Stimulated activated CD8-positive, alpha-beta memory T cell treated with anti-CD3 and anti-CD28 coated beads, Interleukin-4, amount 100 ng/mL, for 48 hours (primary cell): ENCODE measurements at places on chromosomes 1 and 21.

- DNase-seq = no peak
Measured at GRCh38 chr1:68213843-68214242, 18.5 kb downstream of the WLS start.

GRCh38 chr1:11977625-11978024, 2.6 kb upstream of the MFN2 start:
- no peak for DNase-seq

DNA sequence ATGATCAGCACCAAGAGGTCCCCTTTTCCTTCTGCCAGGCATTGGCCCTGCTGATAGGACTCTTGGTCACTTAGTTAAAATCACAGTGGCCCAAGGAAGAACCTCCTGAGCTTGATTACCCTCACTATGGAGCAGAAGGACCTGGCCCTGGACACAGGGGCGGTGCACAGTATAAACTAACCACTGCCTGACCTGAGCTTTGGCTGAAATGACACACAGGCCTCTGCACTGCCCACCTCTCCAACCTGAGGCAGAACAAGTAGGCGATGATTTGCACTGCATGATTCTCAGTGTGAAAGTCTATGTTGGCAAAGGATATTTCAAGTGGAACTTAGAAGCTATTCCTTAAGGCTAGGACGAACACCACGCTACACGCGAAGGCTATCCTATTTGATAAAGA, 48.5 kb downstream of the CAPN2 start:
- DNase-seq = no peak

DNA sequence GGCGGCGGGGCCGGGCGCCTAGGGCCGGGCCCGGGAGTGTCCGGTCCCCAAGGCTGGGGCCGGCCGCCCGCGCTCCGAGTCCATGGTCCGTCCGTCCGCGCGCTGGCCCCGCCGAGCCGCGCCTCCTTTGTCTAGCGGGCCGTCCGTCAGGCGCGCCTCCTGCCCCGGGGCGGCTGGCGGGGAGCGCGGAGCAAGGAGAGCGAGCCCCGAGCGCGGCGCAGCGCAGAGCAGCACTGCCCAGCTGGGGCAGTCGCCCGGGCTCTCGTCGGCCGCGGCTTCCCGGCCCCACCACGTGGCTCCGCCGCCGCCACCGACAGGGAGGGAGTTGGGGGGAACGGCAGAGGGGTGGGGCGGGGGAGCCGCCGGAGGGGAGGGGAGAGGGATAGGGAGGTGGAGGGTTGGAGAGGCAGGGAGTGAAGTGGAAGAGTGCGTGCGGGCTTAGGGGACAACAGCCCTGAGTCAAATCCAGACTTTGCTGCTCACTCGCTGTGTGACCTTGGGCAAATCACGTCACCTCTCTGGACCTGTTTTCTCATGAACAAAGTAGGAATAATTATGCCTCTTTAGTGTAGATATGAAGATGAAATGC, at the start of gene NKAIN1:
Gene NKAIN1, minus strand, starts transcription at position 235 of the 589 bp plus-strand sequence. CDS start 340 bp downstream, outside the sequence.
- no peak for DNase-seq

GRCh38 chr1:118201524-118201923, 16.5 kb upstream of the SPAG17 start:
- no peak for DNase-seq

DNA sequence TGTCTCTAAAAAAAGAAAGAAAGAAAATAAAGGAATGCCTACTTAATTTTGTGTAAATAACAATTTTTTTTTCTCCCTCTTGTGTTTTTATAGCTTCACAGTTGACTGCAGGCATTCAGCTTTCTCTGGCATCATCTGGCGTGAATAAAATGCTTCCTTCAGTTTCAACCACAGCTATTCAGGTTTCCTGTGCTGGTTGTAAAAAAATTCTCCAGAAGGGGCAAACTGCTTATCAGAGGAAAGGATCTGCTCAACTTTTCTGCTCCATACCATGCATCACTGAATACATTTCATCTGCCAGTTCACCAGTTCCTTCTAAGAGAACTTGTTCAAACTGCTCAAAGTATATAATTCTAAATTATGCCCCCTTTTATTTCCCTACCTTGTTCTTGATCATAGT, 18.0 kb downstream of the ZMYM1 start:
- no peak for DNase-seq

DNA sequence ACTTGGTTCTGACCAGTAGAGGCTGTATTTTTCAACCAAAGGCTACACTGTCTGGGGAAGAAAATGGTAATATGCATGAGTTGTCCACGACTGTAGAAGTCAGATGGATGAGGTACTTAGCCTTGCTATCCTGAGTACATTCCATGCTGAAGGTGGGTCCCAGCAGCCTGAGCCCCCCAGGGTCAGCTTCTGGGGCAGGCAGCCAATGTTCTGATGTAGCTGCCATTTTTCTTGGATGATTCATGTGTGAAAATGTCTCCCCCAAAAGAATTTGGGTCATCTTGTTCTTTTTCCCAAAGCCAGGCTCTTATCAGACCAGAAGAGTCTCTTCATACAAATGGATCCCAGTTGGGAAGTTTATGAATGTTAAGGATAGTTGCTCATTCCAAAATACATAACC, 172.2 kb upstream of the UBE2U start:
- no peak for DNase-seq

DNA sequence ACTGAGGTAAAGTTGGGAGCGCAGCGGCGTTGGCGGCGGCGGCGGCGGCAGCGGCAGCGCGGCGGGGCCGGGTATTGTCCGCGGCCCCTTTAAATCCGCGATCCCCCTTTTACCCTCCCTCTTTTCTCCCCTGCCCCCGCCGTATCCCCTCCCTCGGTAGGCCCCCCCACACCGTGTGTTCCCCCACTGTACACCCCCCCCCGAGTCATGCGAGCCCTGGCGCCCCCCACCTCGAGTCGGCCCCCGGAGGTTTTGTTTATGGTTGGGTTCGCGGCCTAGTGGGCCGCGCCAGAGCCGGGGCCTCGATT, 169 bp downstream of the UBAP2L start:
- DNase-seq = no peak

DNA sequence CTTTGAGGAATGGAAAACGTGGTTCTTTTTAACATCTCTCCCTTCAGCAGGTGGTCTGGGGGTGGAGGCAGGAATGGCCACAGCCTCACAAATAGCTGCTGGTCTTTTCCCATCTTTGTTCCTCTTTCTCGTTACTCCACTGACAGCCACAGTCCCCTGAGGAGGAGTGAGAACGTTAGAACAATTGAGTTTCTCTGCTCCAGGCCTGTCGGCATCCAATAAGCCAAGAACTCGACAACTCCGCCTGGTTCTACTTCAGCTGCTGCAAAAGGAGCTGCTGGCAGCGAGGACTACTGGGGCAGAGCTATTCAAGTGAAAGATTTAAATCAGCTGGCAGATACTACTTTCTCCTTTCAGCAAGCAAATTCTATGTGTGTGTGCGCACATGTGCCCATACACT, 169.5 kb upstream of the GALNT2 start:
- no peak for DNase-seq

- no peak for DNase-seq
Measured at GRCh38 chr1:153680120-153680403, 1.6 kb downstream of the NPR1 start.

GRCh38 chr1:203873094-203873493, 11.7 kb downstream of the SNRPE start:
- DNase-seq = no peak

DNA sequence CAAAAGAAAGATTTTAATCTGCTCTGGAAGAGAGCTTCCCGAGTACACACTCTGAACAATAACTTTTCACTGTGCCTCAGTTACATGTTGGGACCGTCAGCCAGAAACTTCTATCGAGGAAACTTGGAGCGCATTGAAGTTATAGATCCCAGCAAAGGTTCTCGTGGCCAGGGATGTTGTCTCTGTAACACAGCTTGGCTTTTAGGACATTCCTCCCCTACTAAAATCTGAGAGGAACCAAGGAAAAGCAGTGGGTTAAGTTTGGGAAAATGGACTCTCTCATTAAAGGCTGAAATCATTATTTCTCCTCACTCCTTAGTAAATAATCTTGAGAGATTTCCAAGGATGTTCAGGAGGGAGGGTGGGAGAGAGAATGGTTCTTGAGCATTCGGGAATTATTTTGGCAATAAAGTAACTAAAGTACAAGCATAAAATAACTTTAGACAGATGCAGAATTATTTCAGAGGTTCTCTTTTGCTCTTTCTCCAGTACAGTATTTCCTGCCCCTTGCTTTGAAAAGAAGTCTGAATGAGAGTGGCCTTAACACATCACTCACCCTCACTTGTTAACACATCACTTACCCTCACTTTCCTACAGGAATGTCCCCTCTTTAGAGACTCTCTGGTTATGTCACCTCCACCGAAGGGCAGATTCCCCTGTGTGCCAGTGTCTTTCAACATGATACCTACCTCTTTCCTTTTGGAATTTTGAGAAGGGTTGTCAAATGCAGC, 1.8 kb upstream of the NFIA start:
- DNase-seq = no peak

GRCh38 chr1:234992065-234992464, 136.6 kb downstream of the TOMM20 start:
- no peak for DNase-seq

DNA sequence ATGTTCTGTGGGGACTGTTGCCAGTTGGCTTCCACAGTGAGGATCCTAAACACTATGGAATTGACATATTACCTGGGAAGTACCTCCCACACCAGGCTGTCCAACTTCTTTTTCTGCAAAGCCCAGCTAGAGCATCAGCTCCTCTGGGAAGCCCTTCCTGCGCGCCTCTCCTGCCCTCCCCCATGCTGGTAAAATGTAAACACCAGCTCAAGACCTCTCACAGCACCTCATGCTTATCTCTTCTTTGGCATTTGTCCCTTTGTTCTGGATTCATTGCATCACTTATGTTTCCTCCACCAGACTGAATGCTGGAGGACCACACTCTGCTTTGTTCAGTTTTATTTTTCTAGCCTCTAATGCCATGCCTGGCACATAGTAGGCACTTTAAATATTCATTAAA, 172.1 kb downstream of the HHAT start:
- no peak for DNase-seq

- no peak for DNase-seq
Measured at GRCh38 chr1:98391175-98391574, 270.3 kb upstream of the SNX7 start.

DNA sequence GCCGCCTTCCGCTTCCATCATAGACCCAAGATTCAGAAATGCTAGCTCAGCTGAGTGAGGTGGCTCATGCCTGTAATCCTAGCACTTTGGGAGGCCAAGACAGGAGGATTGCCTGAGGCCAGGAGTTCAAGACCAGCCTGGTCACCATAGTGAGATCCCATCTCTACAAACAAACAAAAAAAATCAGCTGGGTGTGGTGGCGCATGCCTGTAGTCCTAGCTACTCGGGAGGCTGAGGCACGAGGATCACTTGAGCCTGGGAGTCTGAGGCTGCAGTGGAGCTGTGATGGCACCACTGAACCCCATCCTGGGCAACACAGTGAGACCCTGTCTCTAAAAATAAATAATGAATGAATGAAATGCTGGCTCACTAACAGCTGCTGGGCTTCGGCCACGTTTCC, 39.7 kb downstream of the TOMM20 start:
- DNase-seq = no peak

DNA sequence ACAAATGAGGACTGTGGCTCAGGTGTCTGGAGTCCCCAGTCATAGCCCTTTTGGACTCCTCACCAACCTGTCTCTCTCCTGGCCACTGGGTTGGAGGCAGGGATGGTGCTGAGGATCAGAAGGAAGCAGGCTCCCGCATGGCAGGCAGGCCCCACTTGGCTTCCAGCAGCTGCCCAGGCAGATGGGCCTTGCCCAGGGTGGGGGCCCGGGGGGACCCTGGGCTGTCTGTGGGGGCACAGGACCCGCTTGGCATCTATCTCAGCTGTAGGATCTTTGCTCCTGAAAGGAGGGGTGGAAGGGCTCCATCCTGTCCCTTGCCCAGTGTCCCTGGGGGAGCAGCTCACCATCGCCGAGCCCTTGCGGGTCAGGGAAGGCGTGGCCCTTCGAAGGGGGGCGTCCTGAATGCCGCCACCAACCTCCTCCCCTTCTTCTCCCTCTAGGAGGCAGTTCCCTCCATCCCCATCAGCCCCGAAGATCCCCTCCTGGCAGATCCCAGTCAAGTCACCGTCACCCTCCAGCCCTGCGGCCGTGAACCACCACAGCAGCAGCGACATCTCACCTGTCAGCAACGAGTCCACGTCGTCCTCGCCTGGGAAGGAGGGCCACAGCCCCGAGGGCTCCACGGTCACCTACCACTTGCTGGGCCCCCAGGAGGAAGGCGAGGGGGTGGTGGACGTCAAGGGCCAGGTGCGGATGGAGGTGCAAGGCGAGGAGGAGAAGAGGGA, 154.5 kb downstream of the PEX14 start:
- no peak for DNase-seq

DNA sequence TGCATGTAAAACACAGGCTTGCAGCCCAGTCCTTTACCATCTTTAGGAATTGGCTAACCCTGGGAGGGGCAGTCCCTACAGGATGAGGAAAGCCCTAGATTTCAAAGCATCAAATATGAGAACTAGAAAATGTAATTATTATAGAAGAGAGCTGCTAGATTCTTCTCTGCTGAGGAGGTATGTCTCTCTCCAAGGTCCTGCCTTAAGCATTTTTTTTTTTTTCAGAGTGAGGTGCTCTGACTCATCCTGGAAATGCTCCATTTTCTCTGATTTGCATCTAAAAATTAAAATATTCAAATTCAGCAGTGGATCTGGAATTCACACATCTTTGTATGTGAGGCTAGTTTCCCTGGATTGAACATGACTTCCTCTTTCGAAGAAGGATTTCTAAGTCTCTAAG, 149.8 kb downstream of the ZNF648 start:
- DNase-seq = no peak

- no peak for DNase-seq
Measured at GRCh38 chr1:229454056-229454455, 20.2 kb upstream of the ACTA1 start.

DNA sequence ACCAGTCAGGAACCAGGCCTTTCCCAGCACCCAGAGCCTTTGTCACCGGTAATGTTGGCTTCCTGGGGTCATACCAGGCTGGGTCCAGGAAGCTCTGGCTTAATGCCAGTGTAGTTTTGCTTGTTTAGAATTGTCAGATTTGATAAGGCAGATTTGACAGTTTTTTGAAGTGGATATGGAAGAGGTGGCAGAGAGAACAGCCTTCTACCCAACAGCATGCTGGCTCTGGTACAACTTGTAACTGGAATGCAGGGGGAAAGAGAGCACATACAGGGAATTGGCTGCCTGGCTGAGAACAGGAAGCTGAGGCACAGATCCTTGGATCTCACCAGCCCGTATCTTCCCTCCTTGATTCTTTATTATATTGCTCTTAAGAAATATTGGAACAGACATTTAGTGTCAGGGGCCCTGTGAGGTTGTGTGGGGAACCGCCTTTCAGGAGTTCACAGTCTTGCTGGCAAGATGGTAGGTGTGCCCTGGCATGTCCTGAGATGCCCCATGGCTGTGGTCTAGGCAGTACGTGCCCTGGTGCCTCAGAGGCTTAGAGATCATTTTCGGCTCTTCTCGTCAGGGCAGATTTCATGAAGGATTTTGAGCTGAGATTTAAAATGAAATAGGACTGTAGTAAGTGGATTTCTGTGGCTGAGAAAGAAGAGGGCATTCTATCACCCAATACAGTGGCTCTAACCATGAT, 227.0 kb downstream of the PBX1 start:
- no peak for DNase-seq

- DNase-seq = no peak
Measured at GRCh38 chr1:94617134-94617805, 75.7 kb upstream of the F3 start.

- DNase-seq = no peak
Measured at GRCh38 chr1:177960939-177961622, 8.8 kb downstream of the SEC16B start.
